ENCODE measurements at places on chromosomes 12 and 14.

- DNase-seq: peak; percentile 9
Measured at GRCh38 chr12:130162745-130163460, 639 bp downstream of the FZD10 start.

GRCh38 chr14:103286968-103287850 is 46.8 kb upstream of the EIF5 start:
- DNase-seq: no peak

DNA sequence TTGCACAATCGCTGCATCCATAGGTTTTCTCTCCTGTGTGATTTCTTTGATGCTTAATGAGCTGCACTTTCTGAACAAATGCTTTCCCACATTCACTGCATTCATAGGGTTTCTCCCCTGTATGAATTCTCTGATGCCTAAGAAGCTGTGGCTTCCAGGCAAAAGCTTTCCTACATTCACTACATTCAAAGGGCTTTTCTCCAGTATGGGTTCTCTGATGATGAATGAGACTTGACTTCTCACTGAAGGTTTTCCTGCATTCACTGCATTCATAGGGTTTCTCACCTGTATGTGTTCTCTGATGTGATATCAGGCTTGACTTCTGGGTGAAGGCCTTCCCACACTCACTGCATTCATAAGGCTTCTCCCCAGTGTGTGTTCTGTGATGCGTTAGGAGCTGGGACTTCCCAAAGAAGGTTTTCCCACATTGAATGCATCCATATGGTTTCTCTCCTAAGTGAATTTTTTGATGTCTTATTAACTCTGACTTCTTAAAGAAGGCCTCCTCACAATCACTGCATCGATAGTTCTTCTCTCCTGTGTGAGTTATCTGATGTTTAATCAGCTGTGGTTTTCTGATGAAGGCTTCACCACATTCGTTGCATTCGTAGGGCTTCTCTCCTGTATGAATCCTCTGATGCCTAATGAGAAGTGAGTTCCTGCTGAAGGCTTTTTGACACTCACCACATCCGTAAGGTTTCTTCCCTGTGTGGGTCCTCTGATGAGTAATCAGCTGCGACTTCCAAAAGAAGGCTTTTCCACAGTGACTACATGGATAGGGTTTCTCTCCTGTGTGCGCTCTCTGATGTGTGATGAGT is 30.3 kb downstream of the ZNF605 start:
- no peak for DNase-seq

DNA sequence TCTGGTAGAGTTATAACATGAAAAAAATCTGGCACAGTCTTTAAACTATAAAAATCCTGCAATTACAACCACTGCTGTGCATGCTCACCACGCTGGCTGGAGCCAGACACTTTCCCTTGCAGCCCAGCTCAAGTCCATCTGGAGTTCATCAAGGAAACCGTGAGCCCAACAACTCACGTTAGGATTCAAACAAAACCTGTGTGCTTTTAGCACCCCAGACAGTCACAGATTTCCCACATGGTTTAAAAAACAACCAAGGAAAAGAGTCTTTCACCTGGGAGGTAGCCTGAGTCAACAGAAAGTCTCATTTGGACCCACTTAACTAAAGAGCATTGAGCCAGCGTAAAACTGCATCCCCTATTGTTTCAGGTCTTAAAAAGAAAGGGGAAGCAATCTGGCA is 4.7 kb downstream of the LRIG3 start:
- peak; percentile 64 for DNase-seq

- DNase-seq: no peak
Measured at GRCh38 chr14:58788655-58789503, 151.1 kb downstream of the DACT1 start.

GRCh38 chr14:23984891-23985602 is 3.7 kb upstream of the DHRS4L2 start:
- no peak for DNase-seq

DNA sequence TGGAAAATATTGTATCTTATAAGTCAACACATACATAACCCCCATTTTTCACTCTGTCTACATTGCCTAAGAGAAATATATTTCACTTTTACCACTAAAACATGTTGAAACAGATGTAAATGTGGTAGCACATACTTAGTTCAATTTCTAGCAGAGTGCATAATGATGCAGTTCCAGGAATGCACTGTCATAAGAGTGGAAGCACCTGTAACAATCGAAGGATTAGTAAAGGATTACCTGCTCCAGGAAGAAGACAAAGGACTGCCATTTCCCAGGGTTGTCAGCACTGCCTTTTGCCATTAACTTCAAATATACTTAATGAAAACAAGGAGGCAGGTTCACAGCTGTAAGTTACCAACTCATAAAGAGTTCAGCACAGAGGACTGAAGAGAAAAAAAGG is 24.6 kb downstream of the DAD1 start:
- no peak for DNase-seq

GRCh38 chr12:4441355-4442335 is 4.0 kb downstream of the FGF6 start:
- DNase-seq: peak; percentile 91

DNA sequence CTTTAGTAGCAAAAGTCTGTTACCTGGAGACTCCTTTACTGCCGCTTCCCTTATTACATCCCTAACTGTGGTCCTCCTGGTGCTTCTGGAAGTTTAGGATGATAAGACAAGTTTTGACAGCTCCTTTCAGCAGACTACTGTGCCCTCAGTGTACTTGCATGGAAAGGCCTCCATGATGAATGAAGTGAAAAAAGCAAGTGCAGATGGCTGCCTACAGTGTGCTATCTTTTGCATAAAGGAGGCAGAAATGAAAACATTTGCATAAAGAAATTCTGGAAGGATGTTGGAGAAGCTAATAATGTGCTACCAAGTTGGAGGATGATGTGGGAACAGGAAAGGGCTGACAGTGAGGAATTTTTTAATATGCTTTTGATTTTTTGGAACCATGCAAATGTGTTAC is 4.5 kb downstream of the TCTN2 start:
- DNase-seq: no peak

DNA sequence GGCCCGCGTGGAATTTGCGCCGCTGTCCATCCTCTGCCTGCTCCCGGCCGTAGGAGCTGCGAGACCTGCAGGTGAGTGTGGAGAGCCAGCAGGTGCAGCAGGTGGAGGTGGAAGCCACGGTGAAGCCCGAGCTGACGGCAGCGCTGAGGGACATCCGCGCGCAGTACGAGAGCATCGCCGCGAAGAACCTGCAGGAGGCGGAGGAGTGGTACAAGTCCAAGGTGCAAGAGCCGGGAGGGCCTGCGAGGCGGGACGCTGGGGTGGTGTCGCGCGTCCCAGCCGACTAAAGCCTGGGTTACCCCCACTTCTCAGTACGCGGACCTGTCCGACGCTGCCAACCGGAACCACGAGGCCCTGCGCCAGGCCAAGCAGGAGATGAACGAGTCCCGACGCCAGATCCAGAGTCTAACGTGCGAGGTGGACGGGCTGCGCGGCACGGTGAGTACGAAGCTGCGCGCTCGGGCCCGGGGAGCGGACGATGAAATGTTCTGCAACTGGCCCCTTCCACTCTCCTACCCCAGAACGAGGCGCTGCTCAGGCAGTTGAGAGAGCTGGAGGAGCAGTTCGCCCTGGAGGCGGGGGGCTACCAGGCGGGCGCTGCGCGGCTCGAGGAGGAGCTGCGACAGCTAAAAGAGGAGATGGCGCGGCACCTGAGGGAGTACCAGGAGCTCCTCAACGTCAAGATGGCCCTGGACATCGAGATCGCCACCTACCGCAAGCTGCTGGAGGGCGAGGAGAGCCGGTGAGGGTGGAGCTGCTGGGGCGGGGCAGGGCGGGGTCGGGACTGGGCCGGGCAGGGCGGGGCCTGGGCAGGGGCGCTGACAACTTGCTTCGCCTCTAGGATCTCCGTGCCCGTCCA is 2.1 kb downstream of the PRPH start:
- DNase-seq: peak; percentile 91

GRCh38 chr12:123519141-123520001 is 14.1 kb downstream of the RILPL1 start:
- DNase-seq: no peak

DNA sequence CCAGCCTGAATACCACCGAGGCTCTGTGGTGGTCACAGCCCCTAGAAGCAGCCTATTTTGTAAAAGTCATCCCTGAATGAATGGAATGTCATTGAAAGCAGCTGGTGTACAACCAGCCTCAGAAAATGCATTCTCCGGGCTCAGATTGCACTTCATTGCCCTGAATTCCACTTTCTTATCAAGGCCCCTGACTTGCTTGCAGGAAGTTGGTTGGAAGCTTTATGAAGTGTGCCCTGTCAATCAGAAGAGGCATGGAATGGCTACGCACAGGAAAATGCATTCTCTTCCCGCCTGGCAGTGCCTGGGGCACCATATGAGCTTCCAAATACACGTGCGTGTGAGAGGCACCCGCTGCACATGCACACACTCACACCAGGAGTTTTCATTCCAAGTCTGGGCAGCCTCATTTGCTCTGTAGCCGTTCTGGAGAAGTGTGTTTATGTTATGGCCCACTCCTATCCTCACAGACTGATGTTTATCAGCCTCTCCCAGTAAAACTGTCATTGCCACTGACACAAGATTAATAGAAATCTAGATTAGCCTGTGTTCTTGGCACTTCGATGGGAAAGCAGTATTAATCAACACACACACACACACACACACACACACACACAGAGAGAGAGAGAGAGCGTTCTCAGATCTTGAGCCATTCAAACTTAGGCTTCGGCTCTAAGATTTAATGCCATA is 63.9 kb downstream of the NUAK1 start:
- DNase-seq: no peak

DNA sequence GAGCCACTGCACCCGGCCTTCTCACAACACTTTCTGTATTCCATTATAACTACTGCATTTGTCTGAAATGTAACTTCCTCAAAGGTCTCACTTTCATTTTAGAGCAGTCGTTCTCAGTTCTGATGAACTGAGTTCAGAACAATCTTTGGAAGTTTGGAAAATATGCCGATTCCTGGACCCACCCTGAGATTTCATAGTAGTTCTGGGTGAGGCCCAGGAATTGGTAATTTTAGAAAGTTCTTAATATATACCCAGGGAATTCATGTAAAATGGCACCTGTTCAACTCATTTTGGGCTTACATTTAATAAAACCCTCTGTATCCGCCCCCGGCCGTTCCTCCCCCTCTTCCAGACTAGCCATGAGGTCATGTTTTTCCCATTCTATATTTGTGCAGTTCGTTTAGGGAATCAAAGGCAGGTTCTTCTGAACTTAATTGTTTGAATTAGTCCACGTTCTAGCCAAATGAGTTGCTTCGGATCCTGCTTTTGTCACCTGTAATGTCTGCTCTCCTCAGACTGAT is 5.9 kb downstream of the GSG1 start:
- DNase-seq: no peak

GRCh38 chr12:118680356-118680963 is 300.9 kb upstream of the SRRM4 start:
- DNase-seq: peak; percentile 30

DNA sequence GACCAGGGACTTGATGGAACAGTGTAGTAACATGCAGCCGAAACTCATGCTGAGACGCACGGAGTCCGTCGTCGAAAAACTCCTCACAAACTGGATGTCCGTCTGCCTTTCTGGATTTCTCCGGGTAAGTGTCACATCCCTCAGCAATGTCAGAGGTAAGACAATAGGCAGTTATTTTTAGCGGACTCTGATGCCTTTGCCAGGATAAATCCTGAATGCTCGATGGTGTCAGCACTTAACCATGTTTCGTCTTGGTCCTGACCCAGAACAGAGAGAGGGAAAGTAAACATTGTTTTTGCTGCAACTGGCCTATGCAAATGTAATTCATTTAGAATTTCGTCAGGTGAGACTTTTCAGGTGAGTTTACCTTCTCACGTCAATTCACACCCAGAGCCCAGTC is 112.3 kb downstream of the PLXNC1 start:
- no peak for DNase-seq

GRCh38 chr12:1804545-1805332 is 15.6 kb upstream of the LRTM2 start:
- peak; percentile 76 for DNase-seq

- DNase-seq: no peak
Measured at GRCh38 chr12:66438601-66439000, 136.3 kb downstream of the HELB start.

- DNase-seq: no peak
Measured at GRCh38 chr12:53191096-53191884, 10.6 kb upstream of the CSAD start.

DNA sequence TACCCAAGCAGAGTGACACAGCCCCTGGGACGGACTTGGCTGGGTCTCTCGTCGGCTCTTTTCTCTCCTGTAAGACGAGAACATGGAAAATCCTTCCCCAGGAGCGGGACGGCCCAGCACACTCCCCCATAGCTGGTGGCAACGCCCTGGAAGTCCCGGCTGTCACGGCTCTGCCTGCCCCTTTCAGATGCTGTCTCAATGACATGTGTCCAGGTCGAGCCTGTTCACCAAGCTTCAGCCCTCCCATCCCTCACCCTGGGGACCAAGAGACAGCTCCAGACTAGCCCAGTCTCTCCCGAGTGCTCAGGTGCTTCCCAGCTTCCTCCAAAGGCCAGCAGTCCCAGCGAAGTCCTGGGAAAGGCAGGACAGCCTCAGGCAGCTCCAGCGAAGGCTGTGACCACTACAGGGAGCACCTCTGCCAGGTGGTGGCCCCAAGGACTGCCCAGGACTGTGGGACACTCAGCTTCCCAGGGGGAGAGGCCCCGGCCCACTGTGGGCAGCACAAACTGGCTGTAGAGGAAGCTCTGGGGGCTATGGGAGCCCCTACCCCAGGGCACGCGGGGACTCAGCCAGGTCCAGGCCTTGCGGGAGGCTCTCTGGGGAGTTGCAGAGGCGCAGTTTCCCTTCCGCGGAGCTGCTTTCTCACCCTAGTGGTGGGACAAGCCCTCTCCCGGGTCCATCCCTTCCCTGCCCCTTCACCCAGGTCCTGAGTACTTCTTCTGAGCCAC is 33.6 kb downstream of the TNFAIP2 start:
- no peak for DNase-seq

DNA sequence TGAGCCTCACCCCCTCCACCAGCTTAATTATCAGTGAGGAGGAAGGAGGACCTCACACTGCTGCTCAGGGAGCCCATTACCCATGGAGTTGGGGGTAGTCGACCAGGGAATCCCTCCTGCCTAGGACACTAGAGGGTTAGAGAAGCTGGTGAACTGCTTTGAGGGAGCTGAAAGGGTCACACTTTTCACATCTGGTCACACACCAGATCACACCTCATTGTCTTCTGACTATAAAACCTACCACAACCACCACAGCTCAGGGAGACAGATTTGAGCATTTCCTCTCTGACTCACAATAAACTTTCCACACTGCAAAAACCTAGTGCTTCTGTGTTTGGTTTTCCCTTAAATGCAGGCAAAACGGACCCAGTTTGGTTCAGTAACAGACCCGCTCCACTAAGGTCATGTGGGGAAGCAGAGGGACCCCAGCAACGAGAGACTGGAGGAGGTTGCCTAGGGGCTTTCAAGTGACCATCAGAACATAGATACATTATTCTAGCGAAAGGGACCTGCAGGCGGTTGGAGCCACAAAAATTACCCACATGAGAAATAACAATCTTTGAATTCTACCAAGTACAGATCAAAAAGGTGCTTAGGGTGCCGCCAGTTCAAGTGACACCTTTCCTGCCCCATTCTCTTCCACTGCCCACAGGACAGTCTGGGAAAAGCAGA is 151.4 kb upstream of the AVPR1A start:
- no peak for DNase-seq

- DNase-seq: no peak
Measured at GRCh38 chr12:76687981-76688380, 75.9 kb upstream of the ZDHHC17 start.
